Sigmoid colon (tissue), 7 donors: ENCODE measurements at places on chromosomes 6 and 20. TPM values are rescaled to one million over a fixed set of nuclear protein-coding genes. Genes with fewer than 3 reads are reported as not detected.

DNA sequence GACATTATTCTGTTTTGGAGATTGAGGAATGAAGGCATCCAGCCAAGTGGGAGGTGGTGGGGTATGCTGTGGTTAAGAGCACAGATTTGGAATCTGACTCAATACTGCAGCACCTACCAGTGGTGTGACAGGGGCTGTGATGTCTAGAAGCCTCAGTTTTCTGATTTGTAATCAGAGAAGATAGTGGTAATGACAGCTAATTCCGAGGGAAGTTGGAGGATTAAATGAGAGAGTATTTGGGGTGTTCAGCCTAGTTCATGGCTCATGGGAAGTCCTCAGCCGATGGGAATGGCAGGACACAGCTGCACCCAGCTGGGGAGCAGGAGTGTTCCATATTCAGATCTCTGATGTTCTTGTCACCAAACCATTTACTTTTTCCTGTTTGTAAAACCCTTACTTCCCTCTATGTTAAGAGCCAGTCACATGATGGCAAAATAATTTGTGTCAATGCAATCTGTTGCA lies 9.3 kb downstream of the SLC9A8 start:
- no peak overlapping the region for H3K4me3 ChIP-seq
- no peak overlapping the region for H3K27ac ChIP-seq

- H3K36me3 ChIP-seq = no peaks in the 10 kb centered on the region
- no peaks in the 10 kb centered on the region for H3K4me1 ChIP-seq
- DNase-seq = no peak
- H3K27me3 ChIP-seq = no peaks in the 10 kb centered on the region
- no peak overlapping the region for H3K27ac ChIP-seq
These were observed 117.3 kb downstream of the TMEM170B start for GRCh38 chr6:11654876-11655275.

DNA sequence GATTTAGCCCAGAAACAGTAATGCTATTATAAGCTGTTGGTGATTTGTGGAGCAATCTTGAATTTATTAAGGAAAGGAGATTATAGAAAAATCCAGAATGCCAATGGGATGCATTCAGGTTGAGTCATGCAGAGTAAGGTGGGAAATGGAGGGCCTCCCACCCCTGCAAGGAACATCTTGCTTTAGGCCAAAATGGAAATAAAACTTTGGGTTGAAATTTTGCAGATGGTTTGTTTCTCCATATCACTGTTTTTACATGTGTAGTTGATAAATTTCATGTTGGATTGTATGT lies 152.4 kb downstream of the BCAS1 start:
- peak overlapping the region; percentile 79 for H3K27ac ChIP-seq
- H3K27me3 ChIP-seq = no peaks in the 10 kb centered on the region
- H3K4me3 ChIP-seq = no peak overlapping the region
- H3K4me1 ChIP-seq = peaks cover 31% of the 10 kb centered on the region

- H3K36me3 ChIP-seq = peaks cover 15% of the 10 kb centered on the region
- H3K27ac ChIP-seq = no peak overlapping the region
- H3K27me3 ChIP-seq = no peaks in the 10 kb centered on the region
- H3K4me1 ChIP-seq = no peaks in the 10 kb centered on the region
These were observed 16.8 kb downstream of the AAR2 start for GRCh38 chr20:36253036-36253435.

DNA sequence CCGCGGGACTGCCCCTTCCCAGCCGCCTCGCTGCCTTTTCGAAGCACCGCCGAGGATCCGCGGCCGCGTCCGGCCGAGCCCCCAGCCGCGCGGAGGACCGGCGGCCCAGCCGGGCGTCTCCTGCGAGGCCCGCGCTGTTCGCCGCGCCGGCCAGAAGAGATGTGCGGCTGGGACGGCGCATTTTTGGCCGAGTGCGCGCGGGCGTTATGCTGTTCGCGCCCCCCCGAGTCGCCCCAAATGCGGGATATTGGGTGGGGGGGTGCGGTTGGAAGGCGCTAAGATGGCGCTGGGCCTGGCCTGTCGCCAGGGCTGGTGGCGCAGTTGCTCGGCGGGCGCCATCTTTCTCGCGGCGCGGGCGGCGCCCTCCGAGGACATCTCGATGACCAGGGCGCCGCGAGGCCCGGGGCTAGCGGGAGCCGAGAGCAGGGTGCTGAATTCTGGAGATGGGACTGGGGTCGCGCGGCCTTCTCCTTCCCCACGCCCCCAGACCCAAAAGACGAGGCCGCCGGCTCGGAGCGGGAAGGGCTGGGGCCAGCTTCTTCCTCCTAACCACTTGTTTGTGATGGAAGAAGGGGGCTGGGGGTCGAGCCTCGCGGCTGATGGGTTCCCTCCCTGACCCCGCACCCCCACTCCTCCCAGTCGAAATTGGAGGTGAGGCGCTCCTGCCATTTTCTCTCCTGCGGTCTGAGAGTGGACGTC lies 1.5 kb downstream of the BICRAL start:
- peak overlapping the region; percentile 100 for H3K27ac ChIP-seq
- H3K4me1 ChIP-seq = no peaks in the 10 kb centered on the region
- H3K36me3 ChIP-seq = no peaks in the 10 kb centered on the region
- DNase-seq = peak; percentile 88

GRCh38 chr6:150349546-150349945 lies 19.3 kb upstream of the IYD start:
- no peaks in the 10 kb centered on the region for H3K4me1 ChIP-seq
- no peaks in the 10 kb centered on the region for H3K27me3 ChIP-seq
- no peak for DNase-seq
- H3K36me3 ChIP-seq = no peaks in the 10 kb centered on the region
- H3K4me3 ChIP-seq = no peak overlapping the region

HEY2 gene
- total RNA-seq = 2.5 TPM
